ENCODE measurements at places on chromosomes 2 and 18. TPM values are rescaled to one million over a fixed set of nuclear protein-coding genes. Genes with fewer than 3 reads are reported as not detected.

Gene NEU2
- not detected for total RNA-seq

Gene CLEC4F
- total RNA-seq: not detected

GRCh38 chr2:108617617-108618016 is 83.3 kb downstream of the LIMS1 start:
- no peak for DNase-seq

GRCh38 chr18:33851546-33852078 is 273.6 kb downstream of the ASXL3 start:
- no peak for DNase-seq

GRCh38 chr18:4603955-4604354 is 148.8 kb upstream of the DLGAP1 start:
- DNase-seq: no peak

- DNase-seq: no peak
These were observed 111.1 kb downstream of the KLHL14 start for GRCh38 chr18:32661486-32662299.

DNA sequence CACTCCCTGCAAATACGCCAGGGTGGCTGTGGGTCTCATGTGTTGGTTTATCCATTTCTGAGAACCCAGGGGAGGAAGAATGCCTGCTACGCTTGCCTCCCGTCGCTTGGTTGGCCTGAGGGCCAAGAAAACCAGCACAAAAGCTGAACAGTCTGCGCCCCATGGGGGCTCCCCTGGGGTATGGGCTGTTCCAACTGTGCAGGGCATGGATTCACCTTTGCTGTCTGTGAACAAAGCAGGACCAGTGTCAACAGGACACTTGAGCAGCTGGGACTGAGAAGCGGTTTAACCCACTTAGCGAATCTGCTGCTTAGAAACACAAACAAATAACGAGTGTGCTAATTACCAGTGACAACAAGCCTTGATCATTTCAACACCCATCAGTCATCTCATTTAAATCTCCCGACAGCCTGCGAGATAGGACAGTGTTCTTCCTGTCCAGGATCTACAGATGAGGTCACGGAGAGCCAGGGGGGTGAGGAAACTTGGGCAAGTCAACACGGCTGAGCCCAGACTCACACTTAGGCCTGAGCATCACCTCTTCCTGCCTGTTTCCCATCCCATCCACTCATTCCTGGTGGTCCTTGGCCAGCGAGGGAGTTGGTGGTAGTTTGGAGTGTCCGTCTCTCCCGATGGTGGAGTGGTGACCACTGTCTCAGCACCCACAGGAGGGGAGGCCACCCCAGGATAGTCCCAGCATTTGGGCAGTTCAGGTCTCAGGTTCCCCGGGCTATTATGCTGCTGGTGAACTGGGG is 111.6 kb upstream of the HAAO start:
- no peak for DNase-seq

DNA sequence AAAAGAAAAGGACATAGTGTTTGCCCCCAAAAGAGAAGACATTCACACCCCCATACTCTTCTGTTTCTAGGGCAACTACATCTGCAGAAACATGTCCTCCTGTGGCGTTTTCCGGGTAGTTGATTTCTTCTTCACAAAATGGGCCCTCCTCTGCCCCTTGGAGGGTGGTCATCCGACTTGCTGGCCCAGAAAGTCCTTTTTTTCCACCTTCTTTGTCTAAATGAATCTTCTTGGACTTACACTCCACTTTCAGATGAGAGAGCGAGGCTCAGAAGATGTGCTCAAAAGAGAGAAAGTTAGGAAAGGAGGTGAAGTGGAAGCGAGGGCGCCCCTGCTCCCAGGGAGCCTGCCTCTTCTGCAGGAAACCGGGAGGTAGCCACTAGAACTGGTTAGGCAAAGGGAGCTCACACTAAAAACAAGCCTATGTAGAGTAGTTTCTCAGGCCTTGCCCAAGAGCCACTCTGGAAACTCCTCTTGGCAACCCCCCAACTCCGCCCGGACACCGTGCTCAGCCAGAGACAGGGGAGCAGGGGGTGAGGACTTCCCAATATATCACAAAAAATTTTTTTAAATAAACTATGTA is 10.2 kb upstream of the SIX3 start:
- no peak for DNase-seq
